ENCODE measurements at places on chromosomes 3 and 15.

DNA sequence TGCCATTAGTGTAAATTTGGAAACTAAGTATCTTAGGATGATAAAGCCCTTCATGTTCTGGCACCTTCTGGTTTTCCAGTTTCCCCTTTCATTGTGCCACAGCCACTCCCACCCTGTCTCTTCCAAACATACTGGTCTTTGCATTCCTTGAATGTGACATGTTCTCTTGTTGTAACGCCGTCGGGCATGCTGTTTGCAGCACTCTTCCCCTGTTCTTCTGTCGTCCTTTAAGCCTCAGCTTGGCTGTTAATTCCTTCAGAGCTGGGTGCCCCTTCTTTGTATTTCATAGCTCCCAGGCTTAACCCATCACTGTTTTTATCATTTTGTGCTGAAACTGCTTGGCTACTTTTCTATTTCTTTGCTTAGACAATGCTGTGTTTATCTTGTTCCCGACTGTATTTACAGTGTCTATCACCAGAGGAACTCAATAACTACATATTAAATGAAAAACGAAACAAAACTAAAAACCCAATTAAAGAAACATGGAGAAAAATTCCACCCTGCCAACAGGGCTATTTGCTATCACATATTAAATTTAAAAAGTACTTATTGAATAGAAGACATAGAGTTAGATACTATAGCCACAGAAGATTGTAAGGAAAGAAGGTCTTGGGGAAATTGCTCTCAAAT lies 95.4 kb upstream of the KCNAB1 start:
- DNase-seq = no peak

DNA sequence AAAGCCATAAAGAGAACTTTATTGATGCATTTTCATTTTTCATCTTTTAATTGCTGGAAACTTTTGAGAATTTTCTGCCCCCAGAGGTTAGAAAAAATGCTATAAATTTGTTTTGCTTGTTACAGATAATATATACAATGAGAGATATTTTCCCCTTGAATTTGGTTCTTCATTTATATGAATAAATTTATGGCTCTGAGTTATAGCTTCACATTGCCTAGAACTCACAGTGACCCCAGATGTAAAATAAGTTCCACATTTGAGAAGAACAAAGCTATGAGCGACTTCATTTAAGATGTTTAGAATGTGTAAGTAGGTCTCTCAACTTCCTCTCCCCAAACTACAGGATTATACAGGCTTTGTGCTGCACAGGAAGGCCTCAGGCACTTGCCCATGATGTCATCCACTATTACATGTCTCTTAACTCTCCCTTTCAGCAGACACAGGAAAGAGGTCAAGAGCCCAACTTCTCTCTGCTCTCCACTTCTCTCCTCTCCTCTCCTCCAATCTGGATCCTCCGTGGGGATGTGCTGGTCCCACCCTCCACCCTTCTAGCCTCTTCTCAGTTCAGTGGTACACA lies 92.8 kb downstream of the DUT start:
- DNase-seq = no peak

GRCh38 chr3:41581700-41582099 lies 380.2 kb downstream of the ULK4 start:
- DNase-seq = no peak

DNA sequence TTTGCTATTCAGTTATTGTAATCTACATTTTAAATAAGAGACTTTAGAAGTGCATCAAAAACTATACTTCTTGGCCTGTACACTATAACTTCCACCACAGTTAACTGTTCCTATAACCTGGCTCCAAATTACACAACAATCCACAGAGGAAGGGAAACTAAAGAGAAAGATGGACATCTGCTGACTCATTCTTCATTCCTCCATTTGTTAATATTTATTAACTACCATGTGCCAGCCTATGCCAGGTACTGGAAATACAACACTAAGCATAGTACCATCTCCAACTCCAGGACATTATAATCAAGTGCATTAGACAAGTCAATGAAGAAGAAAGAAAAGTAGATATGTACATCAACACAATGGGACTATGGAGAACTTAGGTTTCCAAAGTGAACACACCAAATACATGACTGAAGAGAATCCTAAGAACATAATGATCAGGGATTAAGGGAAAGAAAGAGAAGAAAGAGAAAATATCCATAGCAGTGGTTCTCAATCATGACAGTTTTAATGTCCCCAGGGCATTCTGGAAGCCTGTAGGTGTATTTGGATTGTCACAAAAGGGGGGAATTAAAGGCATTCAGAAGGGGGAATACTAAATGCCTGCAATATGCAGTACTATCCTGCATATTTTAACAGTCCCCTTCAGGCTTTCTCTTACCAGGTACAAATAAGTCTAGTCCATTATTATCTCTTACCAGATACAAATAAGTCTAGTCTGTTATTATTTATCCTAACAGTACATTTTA lies 8.9 kb downstream of the ICE2 start:
- DNase-seq = no peak

- DNase-seq = no peak
Measured at GRCh38 chr3:23686519-23686918, 119.2 kb upstream of the UBE2E1 start.

GRCh38 chr3:184884359-184885017 lies 72.5 kb downstream of the VPS8 start:
- no peak for DNase-seq

GRCh38 chr15:65362491-65362890 lies 15.3 kb downstream of the IGDCC3 start:
- no peak for DNase-seq

GRCh38 chr3:7194071-7194835 lies 333.3 kb downstream of the GRM7 start:
- no peak for DNase-seq

GRCh38 chr15:53576841-53577240 lies 182.6 kb downstream of the WDR72 start:
- no peak for DNase-seq

DNA sequence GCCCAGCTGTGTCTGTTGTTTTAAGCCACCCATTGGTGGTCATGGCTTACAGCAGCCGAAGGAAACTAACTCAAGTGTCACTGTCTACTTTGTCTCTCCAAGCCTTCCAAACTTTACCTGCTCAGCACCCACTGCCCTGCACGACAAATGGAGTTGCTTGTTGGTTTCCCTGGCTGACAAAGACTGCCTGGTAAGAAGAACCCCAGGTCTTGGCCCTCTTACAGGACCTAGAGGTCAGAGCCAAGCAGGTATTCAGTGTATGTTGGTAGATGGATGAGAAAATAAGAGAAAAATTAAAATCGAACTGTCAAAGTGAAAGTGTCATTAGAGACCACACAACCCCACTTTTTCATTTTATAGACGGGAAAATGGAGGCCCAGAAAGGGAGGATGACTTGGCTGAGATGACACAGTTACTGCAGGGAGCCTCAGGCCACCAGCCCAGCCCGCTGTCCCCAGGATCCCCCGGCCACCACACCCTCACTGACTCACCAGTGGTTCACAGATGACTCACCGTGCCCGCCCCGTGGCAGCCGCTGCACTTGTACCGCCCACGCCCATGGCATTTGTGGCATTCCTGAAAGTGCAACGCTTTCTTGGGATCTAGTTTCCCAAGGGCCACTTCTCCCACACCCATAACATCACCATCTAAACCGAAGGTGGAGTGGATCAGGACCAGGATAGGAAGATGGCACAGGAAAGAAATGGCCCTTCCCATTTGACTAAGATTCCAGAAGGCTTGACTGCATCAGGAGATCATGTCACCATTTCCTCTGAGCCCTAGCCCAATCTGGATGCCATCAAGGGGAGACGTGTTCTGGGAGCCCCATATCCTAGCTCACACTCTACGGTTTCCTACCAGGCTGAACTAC lies 15.2 kb downstream of the SSUH2 start:
- DNase-seq = peak; percentile 71

DNA sequence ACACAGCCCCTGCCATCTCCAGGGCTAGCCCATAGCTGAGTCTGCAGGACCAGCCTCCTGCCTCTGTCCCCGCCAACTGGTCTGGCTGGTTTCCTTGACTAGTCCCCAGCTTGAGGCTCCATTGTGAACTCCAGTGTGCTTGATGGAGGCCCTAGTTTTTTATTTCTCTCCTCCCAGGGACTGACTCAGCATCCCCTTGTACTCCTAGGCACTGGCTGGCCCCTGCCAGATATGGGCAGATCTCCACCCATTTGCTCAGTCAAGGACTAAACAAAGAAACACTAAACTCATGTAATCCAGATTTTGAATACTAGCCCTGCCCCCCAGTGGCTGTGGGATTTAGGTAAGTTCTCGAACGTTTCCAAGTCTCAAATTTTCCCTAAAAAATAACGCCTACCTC lies 415.4 kb upstream of the RORA start:
- DNase-seq = no peak

DNA sequence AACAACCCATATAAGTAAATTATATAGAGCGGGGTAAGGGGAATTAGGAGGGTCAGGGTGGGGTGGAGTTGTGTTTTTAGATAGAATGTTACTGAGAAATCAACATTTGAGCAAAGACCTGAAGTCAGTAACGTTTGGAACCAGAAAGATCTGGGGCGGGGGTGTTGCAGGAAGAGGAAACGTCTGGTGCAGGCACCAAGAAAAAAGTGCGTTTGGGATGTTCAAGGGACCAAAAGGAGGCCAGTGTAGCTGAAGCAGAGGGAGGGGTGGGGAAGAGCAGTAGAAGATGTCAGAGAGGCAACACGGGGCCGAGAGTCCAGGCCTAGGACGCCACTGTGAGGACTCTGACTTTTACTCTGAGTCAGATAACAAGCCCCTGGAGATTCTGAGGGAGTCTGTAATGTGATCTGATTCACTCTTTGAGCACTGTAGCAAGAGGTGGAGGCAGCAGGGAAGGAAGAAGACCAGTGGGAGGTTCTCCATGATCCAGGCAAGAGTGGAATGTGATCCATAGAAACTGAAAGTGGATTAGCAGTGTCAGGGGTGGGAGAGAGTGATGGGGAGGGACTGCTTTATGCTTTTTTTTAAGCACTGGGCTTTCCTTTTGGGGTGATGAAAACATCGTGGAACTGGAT lies 179.3 kb upstream of the CHRM5 start:
- DNase-seq = no peak

DNA sequence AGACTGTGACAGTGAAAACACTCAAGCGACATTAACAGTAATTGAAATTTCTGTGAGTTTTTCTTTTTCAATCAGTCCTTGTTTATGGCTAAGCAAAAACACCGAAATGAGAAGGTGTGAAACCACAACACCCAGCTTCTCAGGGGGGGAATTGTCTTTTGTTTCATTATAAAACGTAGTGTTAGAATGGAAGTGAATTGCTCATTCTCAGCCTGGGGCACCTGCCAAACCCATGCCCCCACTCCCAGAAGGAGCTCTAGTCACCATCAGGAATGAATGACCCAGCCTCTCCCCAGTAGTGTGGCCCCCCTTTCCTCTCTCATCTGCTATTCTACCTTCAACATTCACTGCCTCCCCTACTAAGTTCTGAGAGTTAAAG lies 185.8 kb upstream of the CFAP20DC start:
- peak; percentile 60 for DNase-seq

DNA sequence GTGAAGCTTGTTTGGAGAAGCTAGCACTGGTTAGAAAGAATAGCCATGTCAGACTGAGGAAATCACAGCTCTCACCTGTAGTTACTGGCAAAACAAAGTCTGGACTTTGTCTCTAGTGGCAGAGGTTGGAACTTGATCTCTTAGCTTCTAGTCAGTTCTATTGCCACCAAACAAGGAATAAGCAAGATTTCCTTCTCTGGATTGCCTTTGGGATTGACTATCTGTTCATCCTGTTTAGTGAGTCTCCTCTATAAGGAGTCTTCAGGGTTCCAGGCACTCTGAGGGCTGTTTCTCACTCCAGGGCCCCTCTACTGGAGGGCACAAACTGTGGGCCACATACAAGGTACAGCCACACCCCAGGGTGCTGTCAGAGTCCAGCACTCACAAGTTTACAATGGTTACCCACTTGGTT lies 426.6 kb upstream of the THBS1 start:
- no peak for DNase-seq

DNA sequence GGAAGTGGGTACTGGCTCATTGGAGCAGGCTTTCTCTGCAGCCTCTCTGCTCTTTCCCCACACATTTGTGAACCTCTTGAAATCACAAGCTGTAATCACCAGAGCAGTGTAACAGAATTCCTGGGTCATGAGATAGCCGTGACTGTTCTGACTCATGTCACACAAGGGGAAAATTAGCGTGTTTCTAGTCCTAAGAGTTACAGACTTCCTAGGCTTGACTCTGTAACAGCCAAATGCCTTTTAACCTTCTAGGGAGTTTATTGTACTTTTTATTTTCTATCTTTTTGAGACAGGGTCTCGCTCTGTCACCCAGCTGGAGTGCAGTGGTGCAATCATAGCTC lies 54.7 kb upstream of the TRAK1 start:
- no peak for DNase-seq

DNA sequence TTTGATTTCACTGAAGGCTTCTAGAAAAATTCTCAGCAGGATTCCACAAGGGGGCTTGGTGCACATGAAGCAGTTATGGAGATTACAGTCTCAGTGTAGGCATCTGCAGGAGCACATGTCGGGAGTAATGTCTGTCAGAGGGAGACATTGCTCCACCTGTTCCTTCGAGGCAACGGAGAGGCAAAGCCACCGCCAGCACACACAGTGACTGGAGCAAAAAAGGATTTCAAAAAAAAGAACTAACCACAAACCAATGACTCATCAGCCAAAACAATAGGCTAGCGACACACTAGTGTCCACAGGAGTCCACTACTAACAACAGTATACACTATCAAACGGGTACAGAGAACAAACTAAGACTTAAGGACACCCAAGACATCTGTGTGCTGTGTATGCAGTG lies 68.9 kb downstream of the NPTN start:
- no peak for DNase-seq

DNA sequence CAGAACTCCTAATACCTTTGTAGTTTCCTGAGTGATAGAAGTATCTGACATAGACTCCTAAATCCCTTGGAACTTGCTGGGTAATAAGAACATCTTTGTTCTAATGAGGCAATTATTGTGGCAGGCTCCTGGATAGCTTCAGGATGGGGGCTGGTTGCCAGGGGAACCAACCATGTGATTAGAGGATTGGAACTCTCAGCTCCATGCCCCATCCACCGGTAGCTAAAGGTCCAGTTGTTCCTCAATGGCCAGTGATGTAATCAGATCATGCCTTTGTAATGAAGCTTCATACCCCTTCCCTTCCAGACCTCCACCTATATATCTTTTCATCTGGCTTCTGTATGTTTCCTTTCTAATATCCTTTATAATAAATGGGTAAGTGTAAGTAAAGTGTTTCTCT lies 221.2 kb upstream of the ALCAM start:
- no peak for DNase-seq

DNA sequence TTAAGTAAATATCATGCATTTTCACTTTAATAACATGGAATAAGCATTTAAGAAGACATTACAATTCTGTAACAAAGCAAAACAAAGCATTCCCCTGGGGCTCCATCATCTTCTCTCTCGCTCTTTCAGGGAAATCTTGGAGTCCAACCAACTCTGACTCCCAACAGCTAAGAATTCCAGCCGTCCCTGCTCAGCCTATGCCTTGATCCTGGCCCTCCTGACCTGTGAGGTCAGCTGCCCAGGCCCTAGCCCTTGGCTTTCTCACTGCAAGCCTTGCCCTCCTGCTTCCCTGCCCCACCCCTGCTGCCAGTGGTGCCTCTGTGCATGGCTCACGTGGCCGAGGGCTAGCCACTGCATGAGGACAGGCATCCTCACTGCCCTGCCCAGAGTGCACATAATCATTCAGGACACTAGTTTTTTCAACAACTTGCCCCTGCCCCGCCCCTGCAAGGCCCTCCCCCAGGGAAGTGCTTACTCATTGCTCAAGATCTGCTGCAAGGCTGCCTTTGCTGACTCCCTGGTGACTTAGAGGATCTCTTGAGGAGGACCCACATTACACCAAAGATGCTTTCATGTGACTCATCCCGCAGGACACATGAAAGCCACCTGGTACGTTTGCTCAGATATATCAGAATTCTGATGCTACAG lies 37.6 kb downstream of the MTMR10 start:
- DNase-seq = no peak

- DNase-seq = no peak
Measured at GRCh38 chr15:89642106-89642505, 13.2 kb downstream of the KIF7 start.

Measured in CD8-positive, alpha-beta memory T cell (primary cell).